ENCODE measurements at places on chromosomes 6 and 20.

DNA sequence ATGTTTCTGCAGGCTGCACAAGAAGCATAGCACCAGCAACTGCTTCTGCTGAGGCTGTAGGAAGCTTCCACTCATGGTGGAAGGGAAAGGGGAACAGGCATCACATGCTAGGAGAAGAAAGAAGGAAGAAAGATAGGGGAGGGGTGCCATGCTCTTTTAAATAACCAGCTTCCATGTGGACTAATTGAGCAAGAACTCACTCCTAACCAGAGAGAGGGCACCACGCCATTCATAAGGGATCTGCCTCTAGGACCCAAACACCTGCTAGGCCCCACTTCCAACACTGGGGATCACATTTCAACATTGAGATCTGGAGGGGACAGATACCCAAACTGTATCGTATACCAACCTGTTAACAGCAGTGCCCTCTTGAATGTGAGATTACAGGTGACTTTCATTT lies 46.9 kb upstream of the ARMC2 start:
- no peaks in the 10 kb centered on the region for H3K36me3 ChIP-seq
- no peaks in the 10 kb centered on the region for H3K4me1 ChIP-seq
- H3K27me3 ChIP-seq = no peaks in the 10 kb centered on the region

GRCh38 chr6:14634072-14634471 lies 516.5 kb downstream of the CD83 start:
- H3K27ac ChIP-seq = no peak overlapping the region
- H3K4me1 ChIP-seq = peaks cover 3% of the 10 kb centered on the region
- no peaks in the 10 kb centered on the region for H3K27me3 ChIP-seq
- no peak for DNase-seq
- no peak overlapping the region for H3K4me3 ChIP-seq

DNA sequence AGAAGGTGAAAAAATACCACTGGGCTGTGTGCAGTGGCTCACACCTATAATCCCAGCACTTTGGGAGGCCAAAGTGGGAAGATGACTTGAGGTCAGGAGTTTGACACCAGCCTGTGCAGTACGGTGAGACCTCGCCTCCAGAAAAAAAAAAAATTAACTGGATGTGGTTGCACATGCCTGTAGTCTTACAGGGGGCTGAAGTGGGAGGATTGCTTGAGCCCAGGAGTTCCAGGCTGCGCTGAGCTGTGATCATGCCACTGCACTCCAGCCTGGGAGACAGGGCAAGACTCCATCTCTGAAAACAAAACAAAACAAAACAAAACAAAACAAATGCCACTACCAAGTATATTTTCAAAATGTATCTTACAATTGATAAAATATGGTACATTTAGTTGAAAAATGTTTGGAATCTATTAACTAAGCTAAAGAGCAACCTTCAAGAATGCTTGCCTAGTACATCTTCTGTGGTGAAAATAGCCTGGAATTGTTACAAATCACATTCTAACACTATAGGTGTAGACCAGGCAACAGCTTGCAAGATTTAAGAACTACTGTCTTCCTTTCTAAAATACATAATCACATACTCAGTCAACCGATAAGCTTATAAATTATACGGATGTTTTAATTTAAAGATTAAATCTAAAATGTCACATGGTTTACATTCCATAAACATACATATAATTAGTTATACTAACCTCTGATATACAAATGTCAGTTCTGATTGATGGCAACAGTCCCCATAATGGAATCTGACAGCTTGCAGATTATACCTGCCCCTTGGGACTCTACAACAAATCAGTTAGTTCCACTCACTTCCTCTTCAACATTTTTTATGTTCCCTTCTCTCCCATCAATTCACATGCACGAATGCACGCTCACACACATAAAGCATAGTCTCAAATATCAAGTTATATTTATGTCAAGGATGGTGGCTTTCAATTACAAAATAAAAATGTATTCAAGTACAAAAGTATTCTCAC lies 150.8 kb downstream of the ASCC3 start:
- no peak overlapping the region for H3K27ac ChIP-seq
- H3K27me3 ChIP-seq = no peaks in the 10 kb centered on the region
- no peaks in the 10 kb centered on the region for H3K36me3 ChIP-seq
- DNase-seq = no peak
- H3K4me1 ChIP-seq = peaks cover 4% of the 10 kb centered on the region

GRCh38 chr6:122008101-122008999 lies 391.1 kb upstream of the HSF2 start:
- no peak overlapping the region for H3K27ac ChIP-seq
- DNase-seq = no peak
- H3K36me3 ChIP-seq = no peaks in the 10 kb centered on the region
- no peaks in the 10 kb centered on the region for H3K4me1 ChIP-seq

DNA sequence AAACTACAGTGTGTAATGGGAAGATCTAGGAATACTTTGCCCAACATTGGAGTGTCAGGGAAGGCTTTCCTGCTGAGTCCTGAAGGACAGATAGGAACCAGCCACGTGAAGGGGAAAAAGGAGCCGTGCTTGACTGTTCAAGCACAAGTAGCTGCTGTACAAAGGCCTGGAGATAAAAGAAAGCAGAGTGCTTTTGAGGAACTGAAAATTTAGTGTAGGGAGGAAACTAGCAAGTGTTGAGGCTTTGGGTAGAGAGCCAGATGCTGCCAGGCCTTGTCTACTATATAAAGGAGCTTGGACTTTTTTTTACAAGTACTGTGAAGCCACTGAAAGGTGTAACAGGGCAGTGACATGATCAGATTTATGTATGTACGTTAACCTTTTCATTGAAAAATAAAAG lies 39.0 kb downstream of the DSE start:
- peaks cover 34% of the 10 kb centered on the region for H3K4me1 ChIP-seq
- H3K4me3 ChIP-seq = no peak overlapping the region
- H3K27ac ChIP-seq = no peak overlapping the region
- DNase-seq = no peak
- H3K27me3 ChIP-seq = no peaks in the 10 kb centered on the region

DNA sequence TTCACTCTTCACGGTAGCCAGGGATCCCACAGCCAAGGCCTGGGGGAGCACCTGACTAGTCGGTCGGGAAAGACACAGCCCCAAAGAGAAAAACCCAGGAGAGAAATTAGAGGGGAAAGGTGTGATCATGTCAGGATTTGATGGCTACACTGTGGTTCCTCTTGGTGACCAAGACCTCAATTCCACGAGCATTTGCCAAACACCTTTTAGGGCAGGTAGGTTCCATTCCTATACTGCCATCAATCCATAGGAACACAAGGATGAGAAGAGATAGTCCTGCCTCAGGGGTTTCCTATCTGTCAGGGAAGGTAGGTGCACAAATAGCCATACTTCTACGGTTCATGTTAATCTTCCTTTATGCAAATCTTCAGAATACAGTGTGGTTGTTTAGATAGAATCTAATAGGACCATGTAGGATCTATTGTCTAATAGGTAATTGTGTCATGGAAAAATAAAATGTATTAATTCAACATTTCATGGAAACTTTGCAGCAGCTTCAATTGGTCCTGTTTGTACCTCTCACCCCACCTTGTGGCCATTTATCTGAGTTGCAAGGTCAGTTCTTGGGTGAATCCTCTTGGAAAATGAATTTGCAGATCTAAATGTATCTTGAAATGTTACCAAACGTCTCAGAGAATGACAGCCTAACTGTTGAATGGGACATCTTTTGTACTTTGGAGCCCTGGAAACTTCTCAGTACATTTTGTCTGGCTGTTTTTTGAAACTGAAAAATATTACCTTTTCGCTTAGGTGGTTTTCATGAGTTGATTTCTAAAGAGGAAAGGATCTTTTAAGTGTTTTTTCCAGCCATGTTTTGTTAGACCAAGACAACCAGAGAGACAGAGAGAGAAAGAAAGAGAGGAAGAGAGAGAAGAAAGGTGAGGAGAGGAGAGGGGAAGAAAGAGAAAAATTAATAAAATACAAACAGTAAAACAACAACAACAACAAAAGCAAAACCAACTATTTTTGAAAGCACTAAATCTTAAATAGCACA lies 33.7 kb upstream of the IYD start:
- no peak overlapping the region for H3K27ac ChIP-seq
- H3K4me1 ChIP-seq = no peaks in the 10 kb centered on the region
- no peak for DNase-seq
- no peaks in the 10 kb centered on the region for H3K27me3 ChIP-seq

DNA sequence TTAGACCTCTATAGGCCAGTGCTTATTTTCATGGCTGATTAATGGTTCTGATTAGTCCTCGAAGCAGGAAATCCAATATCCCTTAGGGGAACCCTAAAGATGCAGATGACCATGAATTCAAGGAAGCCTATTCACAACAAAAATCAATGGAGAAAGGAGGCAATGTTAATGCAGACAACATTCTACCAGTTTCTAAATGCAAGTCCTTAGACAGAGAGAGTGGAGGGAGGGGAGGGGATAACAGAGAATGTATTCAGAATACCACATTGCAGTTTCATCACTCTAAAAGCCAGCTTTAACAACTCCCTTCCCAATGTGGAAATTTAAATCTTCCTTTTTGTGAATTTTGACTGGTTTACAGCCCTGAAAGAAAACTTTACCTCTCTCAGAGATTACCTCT lies 87.1 kb upstream of the POU3F2 start:
- no peaks in the 10 kb centered on the region for H3K27me3 ChIP-seq
- H3K4me1 ChIP-seq = no peaks in the 10 kb centered on the region
- no peak overlapping the region for H3K27ac ChIP-seq
- H3K4me3 ChIP-seq = no peak overlapping the region

- H3K27ac ChIP-seq = no peak overlapping the region
- peak overlapping the region; percentile 40 for H3K4me3 ChIP-seq
- no peaks in the 10 kb centered on the region for H3K27me3 ChIP-seq
- no peaks in the 10 kb centered on the region for H3K36me3 ChIP-seq
Observed at GRCh38 chr20:20837574-20838021, 125.2 kb upstream of the RALGAPA2 start.

DNA sequence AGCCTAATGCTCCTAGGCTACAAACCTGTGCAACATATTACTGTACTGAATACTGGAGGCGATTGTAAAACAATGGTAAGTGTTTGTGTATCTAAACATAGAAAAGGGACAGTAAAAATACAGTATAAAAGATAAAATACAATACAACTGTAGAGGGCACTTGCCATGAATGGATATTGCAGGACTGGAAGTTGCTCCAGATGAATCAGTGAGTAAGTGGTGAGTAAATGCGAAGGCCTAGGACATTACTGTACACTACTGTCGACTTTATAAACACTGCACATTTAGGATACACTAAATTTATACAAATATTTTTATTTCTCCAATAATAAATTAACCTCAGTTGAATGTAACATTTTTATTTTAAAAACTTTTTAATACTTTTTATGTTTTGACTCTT lies 485.0 kb downstream of the MMUT start:
- H3K27me3 ChIP-seq = no peaks in the 10 kb centered on the region
- H3K36me3 ChIP-seq = no peaks in the 10 kb centered on the region
- no peak overlapping the region for H3K27ac ChIP-seq
- no peaks in the 10 kb centered on the region for H3K4me1 ChIP-seq
- no peak for DNase-seq

DNA sequence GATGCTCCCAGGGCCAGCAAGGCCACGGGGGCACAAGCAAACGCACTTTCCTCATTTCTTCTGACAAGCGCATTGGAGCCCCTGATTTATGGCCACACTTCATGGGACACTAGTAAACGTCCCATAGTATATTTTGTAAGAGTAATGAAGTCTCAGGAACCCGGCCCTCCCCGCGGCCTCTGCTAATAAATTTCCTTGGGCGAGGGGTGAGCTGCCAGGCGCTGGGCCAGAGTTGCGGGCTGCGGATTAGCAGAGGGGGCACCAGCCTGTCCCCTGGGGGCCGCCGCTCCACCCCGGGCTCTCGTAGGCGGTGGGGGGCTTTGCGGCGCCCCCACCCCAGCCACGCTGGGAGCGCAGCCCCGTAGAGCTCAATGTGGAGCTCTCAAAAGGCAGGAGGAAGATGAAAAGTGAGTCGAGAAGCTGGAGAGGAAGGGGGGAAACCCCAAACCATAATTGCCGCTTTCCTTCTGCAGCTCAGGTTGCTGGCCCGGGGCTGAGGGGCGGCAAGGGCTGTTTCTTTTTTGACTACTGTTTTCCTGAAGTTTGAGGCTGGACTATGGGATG lies 173.6 kb downstream of the CDC5L start:
- no peaks in the 10 kb centered on the region for H3K4me1 ChIP-seq
- no peak for DNase-seq
- H3K36me3 ChIP-seq = no peaks in the 10 kb centered on the region
- no peaks in the 10 kb centered on the region for H3K27me3 ChIP-seq

DNA sequence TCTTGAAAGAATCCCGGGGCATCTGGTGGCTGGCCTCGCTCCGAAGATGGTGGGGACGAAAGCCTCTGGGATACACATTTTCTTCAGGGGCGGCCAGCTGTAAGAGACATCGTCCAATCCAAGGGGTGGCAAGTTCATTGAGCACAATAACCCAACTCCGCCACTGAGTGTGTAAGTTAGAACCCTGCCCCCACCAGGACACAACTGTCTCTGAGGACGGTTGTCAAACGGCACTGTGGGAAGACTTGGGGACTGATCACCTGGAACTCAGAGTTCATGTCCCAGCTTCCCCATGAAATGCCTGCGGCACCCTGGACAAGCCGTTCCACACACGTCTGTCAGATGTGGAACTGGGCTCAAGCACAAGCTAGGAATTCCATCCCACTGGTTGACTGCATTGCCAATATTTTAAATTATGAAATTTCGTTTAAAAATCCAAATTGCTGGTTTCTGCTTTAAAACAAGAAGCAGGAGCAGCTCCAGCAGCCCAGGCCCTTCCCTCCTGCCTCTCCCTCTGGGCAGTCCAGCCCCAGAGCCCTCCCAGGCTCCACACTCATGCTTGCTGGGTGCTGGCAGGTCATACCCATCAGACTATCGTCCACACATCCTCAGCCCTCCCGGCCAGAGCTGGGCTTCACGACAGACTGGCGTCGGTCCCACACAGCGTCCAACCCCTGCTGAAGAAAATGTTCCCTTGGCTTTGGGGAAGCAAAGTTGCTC lies 80.9 kb upstream of the AFDN start:
- H3K27ac ChIP-seq = no peak overlapping the region
- H3K27me3 ChIP-seq = no peaks in the 10 kb centered on the region
- peaks cover 2% of the 10 kb centered on the region for H3K4me1 ChIP-seq
- peak; percentile 55 for DNase-seq

GRCh38 chr6:29537714-29538403 lies 21.7 kb downstream of the UBD start:
- H3K4me3 ChIP-seq = no peak overlapping the region
- H3K27ac ChIP-seq = no peak overlapping the region
- H3K36me3 ChIP-seq = no peaks in the 10 kb centered on the region
- no peaks in the 10 kb centered on the region for H3K27me3 ChIP-seq
- DNase-seq = no peak

DNA sequence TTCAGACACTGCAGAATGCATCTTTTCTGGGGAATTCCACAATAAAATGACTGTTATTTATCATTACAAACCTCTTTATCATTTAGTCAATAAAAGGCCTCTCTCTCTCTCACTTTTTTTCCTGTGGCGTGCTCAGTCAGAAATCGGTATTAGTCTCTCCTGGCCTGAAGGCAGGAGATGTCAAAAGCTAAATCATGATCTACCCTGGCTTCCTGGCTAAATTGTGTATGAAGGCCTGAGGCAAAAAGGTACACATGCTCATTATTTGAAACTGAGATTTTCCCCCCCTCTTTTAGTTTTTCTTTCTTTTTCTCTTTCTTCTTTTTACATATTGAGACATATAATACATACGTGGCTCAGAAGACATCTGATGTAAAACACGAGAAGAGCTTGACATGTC lies 375.0 kb upstream of the SLC35B3 start:
- no peaks in the 10 kb centered on the region for H3K4me1 ChIP-seq
- H3K4me3 ChIP-seq = no peak overlapping the region
- DNase-seq = no peak
- H3K36me3 ChIP-seq = no peaks in the 10 kb centered on the region
- H3K27ac ChIP-seq = no peak overlapping the region
